Effector memory CD4-positive, alpha-beta T cell (primary cell): ENCODE measurements at places on chromosomes 11 and 22.
A peak's percentile ranks its signal among the peaks of the same experiment; 100 is the strongest.

- no peak for DNase-seq
Observed at GRCh38 chr11:8709002-8709672, 26.5 kb downstream of the RPL27A start.

DNA sequence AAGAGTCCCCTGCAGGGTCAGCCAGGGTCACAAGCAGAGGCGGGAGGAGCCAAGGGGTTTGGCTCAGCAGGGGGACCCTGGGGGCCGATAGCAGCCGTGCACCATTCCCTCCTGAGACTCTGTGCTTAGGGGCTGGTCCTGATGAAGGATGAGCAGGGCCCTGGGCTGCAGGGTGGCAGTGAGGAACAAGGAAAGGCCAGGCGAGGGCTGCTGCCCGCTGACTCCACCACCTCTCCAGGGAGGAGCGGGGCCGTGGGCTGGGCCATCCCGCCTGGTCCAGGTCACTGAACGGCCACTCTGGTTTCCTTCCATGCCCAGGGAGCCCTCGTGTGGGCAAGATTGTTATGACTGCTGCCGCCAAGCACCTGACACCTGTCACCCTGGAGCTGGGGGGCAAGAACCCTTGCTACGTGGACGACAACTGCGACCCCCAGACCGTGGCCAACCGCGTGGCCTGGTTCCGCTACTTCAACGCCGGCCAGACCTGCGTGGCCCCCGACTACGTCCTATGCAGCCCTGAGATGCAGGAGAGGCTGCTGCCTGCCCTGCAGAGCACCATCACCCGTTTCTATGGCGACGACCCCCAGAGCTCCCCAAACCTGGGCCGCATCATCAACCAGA is 9.2 kb upstream of the NDUFS8 start:
- DNase-seq, result no peak

GRCh38 chr11:69508974-69509373 is 27.5 kb downstream of the LINC01488 start:
- DNase-seq, result no peak

DNA sequence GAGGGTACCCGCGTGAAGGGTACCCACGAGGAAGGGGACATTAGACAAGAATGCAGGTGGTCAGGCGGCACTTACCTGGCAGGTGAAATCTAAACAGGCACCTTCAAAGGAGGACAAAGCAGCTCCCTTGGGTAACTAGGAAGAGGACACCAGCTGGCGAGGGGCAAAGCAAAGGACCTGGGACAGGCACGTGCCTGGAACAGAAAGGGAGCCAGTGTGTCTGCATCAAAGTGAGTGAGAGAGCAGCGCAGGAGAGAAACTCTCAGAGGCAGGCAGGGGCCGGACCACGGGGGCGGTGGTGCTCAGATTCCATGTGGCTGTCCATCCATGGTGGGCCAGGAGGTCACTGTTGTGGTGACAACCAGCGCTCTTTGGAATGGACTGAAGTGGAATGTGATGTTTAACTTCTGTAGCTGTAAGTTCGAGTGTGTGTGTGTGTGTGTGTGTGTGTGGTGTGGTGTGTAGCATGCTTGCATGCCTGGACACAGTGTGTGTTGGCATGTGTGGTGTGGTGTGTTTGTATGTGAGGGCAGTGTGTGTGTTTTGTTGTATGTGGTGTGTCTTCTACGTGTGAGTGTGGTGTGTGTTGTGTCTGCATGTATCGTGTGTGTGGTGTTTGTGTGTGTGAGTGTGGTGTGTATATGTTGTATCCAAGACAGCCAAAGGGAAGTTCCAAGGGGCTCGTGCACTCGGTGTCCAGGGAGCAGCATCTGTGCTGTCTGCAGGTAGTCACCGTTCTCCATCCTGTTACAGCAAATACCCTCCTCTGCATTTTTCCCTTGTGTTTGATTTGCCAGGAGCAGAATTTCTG is 86.4 kb downstream of the CDKN1C start:
- no peak for DNase-seq

DNA sequence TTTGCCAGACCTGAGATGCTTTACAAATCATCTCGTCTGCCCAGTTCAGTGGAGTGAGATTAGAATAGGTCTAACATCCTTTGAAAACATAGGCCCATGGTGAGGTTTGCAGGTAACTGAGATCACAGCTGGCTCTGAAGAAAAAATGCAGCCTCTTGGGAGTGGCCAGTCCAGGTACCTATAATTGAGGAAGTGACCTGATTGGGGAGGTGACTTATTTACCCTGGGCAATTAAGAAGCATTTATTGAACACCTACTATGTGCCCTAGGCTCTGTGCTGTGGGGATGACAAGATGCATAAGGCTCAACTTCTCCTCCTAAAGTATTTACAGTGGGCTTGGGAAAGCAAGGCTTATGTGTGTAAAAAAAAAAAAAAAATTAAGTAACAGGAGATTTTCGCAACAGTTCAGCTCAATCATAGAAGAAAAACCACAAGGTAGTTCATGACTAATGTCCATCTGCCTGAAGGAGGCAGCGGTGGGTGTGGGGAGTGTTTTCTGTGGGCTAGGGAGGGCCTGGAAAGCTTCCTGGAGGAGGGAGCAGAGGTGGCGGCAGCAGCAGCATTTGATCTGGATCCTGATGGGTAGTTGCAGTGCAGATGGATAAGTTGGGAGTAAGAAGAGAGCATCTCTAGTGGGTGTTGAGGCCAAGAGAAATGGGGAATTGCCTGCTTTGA is 16.1 kb downstream of the MICAL2 start:
- DNase-seq, result no peak

GRCh38 chr11:61446211-61446651 is 16.3 kb downstream of the SDHAF2 start:
- DNase-seq, result peak; percentile 23

DNA sequence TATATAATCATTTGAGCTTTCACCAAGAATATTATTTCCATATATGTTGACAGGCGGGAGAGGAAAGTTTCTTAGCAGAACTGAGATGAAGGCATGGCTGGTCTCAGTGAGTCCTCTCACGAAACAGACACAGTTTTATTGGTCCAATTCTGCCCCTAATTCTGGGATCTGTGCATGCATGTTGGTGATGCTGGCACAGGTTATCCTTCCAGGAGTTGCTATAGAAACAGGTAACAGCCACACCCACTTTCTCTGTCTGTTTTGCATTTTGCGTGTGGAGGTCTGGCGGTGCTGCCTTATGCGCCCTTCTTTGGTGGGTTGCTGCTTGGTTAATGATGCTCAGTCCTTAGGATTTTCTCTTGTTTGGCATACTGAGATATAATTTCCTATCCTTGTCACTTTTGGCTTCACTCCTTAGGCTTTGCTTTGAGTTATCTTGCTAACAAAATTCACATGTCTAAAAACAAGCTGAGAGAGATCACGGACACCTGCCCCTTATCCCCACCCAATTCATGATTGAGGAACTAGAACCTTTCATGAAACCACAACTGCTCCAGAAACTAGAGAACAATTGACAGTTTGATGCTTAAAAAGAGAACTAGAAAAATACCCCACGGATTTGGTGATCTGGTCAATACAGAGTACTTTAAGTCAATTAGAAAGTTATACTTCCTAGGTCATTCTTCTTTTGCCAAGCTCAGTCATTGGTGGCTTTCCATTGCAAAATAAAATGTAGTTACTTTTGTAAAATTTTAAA is 189.3 kb downstream of the FAT3 start:
- no peak for DNase-seq

DNA sequence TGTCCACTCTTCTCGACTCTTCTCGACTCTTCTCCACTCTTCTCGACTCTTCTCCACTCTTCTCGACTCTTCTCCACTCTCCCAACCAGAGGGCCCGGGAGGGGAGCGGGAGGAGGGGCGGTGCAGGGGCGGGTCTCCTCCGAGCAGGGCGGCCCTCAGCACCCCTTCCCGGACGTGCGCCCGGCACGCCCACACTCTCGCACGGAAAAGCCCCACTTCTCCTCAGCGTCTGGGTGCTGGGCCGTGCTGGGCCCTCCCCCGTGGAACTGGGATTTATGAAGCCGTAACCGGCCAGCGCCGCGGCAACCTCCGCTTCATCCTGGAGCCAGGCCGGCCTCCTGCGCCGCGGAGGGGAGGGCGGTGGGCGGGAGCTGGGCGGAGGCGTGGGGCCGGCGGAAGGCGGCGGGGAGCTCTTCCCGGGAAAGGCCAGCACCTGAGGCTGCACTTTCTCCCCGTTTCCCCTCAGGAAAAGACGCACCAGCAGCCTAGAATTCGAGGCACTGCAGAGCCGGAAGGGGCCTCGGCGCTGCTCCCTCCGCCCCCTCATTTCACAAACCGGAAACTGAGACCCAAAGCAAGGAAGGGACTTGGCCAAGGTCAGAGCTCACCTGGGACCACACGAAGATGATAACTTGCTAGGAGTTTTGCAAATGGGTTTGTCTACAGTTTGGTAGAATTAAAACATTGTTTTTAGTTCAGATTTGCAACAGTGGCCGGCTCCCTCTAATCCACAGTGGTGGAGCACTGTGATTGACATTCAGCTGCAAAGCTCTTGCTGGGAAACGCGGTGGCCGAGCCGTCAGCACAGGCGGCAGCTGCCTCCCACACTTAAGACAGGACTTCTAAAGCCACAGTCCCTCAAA is 31.6 kb upstream of the JAM3 start:
- DNase-seq, result peak; percentile 43

- DNase-seq, result no peak
Observed at GRCh38 chr11:65412271-65413076, 10.1 kb upstream of the NEAT1 start.

DNA sequence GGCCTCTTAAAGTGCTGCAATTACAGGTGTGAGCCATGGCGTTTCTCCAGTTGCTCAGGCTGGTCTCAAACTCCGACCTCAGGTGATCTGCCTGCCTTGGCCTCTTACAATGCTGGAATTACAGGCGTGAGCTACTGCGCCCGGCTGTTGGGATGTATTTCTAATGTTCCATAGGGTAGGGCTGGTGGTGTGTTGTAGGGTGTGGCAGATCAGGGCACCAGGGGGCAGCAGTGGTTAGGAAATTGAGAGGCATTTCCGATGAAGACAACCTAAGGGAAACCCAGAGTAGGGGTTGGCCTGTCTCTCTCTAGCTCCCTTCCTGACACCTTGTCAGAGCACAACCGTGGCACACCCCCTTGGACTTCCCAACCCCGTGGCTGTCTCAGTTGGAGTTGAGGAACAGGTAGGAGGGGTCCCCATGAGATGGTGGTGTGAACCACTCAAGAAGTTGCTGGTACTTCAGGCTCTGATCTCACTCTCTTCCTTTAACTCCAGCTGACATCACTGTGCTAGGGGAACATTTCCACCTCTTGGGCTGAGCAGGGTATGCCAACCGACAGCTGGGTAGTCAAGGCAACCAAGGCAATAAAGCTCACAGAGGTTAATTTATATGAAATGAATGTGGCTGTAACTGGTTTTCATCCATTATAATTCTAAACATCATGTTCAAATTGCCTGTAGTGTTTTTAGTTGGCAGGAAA is 33.0 kb downstream of the YWHAH start:
- peak; percentile 52 for DNase-seq

GRCh38 chr22:25942115-25942855 is 200.3 kb downstream of the MYO18B start:
- DNase-seq, result no peak

GRCh38 chr11:90803366-90803765 is 580.5 kb upstream of the CHORDC1 start:
- DNase-seq, result no peak

DNA sequence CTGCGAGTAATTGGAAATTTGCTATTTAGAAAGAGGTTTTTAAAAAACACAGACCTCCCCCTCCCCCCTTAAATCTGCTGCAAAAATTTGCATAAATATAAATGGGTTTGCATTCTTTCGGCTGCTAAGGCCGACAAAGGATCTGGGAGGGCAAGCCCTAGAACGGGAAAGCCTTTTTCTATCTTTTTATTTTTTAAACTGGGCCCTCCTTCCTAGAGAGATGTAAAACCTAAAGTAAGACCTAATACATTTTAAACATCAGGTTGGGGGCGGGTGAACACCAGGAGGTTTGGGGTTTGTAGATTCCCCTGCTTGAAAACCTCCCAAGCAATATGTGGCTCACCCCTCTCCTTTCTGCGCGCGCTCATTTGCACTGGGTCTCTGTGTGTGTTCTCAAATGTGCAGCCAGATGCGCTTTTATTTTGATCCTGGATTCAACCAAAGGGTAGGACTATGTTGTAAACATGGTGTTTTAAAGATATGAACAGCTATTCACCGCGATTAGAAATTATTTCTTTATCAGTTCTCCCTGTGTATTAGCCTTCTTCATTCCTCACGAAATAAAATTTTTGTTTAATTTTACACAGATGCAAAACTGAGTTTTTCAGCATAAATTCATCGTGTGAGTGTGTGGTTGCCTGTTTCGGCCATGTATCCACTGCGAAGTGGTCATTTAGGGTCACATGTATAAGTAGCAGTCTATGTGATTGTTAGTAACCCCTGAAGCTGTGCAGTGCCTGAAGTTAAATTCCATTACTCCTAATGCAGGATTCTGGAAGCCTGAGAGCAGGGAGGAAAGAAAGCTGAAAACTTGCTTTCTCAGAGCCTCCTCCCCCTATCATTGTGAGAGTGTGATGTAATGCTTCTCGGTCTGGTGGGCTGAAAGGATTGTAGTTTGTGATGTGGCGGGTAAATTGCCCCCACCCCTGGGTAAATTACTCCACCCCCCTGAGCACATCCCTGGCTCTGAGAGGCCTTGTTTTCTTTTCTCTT is 988 bp downstream of the TNRC6B start:
- DNase-seq, result no peak

GRCh38 chr11:62559204-62559603 is 12.6 kb upstream of the AHNAK start:
- no peak for DNase-seq

DNA sequence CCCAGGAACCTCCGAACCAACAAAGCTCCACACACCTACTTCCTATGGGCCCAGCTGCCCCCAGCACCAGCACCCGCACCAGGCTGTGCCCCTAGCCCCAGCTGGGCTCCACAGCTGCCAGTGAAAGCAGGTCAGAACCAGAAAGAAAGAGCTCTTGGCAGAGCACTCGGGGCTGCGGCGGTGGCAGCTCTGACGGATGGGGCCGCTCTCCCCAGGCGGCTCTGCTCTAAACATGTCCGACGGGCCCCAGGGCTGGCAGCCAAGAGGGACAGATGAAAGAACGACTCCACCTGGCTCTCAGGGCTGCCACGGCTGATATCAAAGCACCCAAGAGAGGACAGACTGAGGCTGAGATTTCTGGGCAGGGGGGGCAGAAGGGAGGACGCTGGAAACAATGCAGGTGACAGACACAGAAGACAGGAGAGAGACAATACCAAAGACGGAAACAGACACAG is 25.7 kb downstream of the LRFN4 start:
- no peak for DNase-seq

GRCh38 chr11:74611369-74611861 is 19.0 kb downstream of the POLD3 start:
- no peak for DNase-seq

- no peak for DNase-seq
Observed at GRCh38 chr11:32006799-32007388, 84.0 kb upstream of the RCN1 start.

GRCh38 chr11:63573881-63574855 is 11.0 kb upstream of the PLAAT2 start:
- DNase-seq, result no peak
